ENCODE measurements at places on chromosomes 16 and 17.

GRCh38 chr16:82384017-82384416 lies 214.0 kb upstream of the MPHOSPH6 start:
- no peak for ATAC-seq

DNA sequence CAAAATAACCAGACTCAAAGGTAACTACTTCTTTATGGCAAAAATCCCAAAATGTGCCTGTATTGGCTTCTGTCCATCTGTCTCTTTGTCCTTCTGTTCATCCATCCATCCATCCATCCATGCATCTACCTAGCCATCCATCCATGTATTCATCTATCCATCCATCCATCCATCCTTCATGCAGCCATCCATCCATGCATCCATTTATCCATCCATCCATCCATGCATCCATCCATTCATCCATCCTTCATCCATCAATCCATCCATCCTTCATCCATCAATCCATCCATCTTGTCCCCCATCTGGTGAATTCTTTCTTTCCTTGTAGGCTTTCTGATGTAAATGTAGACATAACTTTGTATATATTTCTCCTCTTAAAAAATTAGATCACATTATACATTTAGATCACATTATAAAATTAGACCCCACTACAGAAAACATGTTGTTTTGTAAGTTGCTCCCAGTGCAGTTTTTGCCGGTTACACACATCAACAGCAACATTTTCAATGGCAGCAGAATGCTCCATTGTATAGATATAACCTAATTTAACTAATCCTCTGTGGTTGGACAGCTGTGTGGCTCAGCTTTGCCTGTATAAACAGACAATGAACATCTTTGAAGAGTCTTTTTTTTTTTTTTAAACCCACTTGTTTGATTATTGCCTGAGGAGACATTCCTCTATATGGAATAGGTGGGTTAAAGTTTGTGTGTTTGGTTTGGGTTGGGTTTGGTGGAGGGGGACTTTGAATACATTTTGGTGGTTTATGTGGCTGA lies 72.0 kb downstream of the MSI2 start:
- ATAC-seq: no peak

GRCh38 chr17:50816771-50817751 lies 18.3 kb upstream of the WFIKKN2 start:
- ATAC-seq: peak; percentile 80

GRCh38 chr17:2684549-2684948 lies 27.0 kb downstream of the CLUH start:
- ATAC-seq: no peak

DNA sequence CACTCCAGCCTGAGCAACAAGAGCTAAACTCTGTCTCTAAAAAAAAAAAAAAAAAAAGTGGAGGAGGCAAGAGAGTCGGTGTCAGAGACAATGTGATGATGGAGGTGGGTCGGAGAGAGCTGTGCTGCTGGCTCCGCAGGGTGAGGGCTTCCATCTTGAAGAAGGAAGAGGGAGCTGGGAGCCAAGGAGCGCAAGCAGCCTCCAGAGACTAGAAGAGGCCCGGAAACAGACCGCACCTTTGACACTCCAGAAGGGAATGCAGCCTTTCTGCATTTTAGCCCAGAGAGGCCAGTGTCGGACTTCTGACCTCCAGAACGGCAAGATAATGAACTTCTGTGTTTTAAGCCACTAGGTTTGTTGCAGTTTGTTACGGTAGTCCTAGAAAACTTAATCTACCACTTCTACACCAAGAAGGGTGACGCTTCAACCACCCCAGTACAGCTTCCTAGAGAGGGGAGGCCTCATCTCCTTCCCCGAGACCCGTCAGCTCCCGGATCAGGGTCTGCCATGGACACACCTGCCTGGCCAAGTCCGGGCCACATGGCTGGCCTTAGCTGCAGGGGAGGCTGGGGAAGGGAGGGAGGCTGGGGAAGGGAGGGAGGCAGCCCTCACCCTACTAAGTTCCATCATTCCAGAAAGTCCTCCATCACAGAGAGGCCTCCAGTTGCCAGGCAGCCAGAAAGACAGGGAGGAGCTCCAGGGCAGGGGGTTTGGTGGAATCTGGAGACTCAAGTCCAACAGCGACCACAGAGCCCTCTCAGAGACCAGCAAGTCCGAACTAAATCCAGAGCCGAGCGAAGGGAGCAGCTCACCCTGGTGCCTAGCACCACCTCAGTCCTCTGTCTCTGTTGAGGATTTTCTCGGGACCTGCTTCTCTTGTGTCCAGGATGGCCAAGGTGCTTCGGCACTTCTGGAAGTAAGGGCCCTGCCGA lies 13.2 kb upstream of the RBFOX3 start:
- ATAC-seq: no peak

DNA sequence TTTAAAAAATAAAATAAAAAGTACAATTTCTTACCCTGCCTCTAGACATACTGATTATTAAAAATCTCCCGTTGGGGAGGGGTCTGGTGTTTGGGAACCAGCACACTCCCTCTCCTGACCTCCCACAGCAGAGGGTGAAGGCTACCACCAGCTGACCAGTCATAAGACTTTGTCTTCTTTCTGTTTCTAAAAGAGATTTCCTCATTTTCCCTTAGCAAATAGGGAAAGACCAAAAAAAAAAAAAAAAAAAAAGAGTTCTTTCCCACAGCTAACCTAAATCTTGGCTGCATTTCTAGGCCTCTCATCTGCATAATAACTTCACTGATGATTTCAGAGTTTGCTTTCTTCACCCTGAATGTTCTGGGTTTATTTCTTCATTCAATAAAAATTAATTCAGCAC lies 30.3 kb downstream of the CDK5RAP3 start:
- no peak for ATAC-seq

GRCh38 chr16:47613251-47613650 lies 152.1 kb downstream of the PHKB start:
- ATAC-seq: no peak

DNA sequence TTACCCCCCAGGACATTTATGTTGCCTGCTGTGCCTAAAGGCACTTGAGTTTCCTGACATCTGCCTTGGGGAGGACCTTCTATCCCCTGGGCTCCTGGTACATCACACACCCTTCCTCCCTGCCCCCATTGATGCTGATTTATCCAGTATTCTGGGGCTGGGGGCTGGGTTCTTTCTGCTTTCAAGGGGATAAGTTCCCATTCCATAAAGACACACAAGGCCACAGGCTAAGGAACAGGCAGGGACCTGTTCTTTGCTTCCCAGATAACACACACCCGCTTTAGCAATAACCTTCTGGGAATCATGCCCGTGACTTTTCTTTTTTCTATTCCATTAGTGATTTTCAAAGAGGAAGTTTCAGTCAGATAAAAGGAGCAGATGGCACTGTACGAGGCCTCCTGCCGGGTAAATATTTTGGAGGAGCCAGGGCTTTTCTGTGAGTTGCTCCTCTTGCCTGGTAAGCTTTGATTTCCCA lies 30.6 kb downstream of the CHD9 start:
- ATAC-seq: peak; percentile 24

DNA sequence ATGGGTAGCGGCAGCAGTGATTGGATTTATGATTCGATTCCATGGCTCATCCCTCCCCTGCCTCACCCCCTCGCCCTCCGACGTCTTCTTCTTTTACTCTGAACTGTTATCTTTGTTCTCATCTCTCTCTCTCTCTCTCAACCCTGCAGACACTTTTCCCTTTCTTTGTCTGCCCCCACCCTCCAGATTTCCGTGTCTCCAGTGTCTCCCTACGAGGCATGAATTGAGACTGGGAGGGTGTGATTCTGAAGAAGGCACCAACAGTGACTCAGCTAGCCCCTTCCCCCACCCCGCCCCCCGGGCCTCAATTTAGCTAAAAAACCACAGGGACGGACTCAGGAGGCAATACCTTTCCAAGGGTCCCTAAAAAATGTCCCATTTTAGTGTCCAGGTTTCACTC lies 47.6 kb upstream of the STH start:
- no peak for ATAC-seq

GRCh38 chr17:74227271-74228080 lies 14.1 kb downstream of the TTYH2 start:
- no peak for ATAC-seq

- no peak for ATAC-seq
Observed at GRCh38 chr16:9007177-9007794, 43.6 kb upstream of the USP7 start.

DNA sequence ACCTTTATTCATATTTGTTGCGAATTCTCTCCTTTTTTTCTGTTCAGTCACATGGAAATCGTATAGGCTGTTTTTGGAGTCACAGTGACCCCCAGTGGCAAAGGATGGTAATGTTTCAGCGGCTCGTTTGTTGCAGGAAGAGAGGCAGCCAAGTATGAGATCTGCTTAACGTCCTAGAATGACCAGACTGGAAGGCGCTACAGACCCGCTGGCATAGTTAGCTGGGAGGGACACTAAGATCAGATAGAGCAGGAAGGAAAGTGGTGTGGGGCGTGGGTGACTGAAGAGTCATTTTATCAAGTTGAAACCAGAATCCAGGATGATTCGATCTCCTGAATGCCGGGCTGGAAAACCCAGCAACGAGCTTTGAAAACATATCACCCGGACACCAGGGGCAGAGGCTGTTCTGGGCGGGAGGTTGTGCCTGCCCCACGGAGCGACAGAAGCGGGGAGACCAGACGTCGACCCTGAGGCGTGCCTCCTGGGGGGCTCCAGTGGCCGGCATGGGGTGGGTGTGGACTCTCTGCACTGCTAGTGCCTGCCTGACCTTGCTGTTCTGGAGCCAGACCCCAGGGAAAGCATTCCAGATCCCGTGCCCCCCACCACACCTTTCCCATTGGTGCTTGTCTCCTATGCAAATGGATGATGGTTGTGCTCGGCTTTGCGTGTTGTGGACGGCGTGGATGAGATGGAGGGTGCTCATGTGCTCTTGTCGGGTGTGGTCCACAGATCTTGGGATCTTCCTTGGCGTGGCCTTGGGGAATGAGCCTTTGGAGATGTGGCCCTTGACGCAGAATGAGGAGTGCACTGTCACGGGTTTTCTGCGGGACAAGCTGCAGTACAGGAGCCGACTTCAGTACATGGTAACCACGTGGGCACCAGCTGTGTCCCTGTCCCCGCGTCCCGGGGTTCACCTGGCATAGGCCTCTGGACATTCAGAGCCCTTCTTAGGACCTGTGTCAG lies 7.7 kb downstream of the IL34 start:
- ATAC-seq: peak; percentile 87

DNA sequence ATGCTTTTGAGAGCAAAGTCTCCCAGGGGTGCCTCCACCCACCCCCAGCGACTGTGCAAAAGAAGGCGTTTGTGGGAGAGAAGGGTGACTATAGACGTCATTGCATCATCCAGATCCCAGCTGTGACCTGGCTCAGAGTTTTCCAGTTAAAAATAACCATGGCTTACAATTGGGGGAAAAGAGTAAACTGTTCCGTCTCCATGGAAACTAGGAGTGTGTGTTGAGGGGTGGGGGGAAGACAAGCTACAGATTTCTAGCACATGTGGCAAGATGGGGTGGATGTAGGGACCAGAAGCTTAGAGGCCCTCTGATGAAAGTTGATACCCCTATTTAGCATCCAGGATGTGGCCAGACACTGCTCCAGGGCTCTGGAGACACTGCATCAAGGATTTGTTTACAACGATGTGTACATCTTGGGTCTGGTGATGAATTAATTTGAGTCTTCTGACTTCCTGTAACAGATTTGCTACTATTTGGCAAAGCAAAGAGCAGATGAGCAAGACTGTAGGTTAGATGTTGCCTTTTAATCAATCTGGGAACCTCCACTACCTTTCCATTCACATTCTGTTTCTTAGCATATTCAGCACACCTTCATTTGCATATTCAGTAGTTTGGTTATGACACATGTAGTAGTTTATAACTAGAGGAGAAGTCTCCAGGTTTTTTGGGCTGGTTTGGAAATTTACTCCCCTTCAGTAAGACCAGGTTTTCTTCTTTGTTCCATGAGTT lies 6.2 kb upstream of the DUSP14 start:
- ATAC-seq: peak; percentile 14

GRCh38 chr17:30475206-30475605 lies 2.0 kb upstream of the GOSR1 start:
- ATAC-seq: no peak

DNA sequence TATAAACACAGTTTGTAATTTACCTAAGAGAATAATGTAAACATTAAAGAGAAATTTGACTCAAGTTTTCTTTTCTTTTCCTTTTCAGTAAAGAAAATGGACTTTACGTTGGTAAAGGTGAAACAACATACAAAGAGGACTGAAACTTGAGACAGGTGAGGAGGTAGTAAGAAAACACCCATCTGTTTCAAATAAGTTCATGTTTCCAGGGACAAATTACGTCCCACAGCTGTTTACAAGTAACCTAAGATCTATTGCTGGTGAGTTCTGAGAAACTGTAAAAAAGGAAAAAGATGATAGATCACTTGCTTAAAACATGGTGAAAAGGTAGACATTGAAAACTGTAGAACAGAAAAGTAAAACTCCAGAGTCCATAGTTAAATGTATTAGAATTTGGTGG lies 4.8 kb upstream of the ABCA5 start:
- no peak for ATAC-seq

DNA sequence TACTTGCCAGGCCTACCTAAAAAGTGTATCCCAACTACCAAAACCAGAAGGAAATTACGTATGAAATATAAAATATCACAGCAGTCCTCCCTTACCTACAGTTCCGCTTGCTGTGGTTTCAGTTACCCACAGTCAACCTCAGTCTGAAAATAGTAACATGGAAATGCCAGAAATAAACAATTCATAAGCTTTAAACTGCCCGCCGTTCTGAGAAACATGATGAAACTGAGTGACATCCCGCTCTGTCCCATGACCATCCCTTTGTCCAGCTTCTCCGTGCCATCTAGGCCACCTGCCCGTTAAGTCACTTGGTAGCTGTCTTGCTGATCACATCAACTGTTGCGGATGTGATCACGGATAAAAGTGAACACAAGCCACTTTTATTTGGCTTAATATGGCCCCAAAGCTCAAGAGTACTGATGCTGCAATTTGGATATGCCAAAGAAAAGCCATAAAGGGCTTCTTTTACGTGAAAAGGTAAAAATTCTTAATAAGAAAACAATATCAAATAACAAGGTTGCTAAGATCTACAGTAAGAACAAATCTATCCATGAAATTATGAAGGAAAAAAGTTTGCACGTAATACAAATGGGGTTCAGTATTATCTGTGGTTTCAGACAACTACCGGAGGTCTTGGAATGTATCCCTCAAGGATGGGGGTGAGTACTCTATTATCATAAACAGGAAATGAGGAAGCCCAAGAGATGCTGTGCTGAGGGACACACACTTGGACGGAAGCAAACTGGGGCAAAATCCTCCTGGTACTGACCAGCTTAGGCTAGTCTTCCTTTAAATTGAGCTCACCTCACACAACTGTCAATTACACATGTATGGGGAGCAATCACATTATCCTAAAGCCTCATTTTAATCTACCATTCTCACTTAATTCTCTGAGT lies 8.2 kb downstream of the USP22 start:
- peak; percentile 19 for ATAC-seq

- no peak for ATAC-seq
Observed at GRCh38 chr17:6894206-6894528, 62.6 kb upstream of the TEKT1 start.

- ATAC-seq: no peak
Observed at GRCh38 chr17:74881073-74881472, 8.3 kb upstream of the FDXR start.

- no peak for ATAC-seq
Observed at GRCh38 chr17:38893607-38894006, 23.7 kb downstream of the LASP1 start.

All from SK-N-SH treated with all-trans-retinoic acid at 6 μM for 48 hours (cell line).